Bronchial smooth muscle cell (primary cell): ENCODE measurements at places on chromosomes 6 and 20. TPM values are rescaled to one million over a fixed set of nuclear protein-coding genes. Genes with fewer than 3 reads are reported as not detected.

TCP11 gene
- total RNA-seq, result 0.16 TPM in 1 of 2 replicates, not detected in the other

GTSF1L gene
- total RNA-seq, result not detected in 2 replicates

TMEM244 gene
- 0.47 and 0.52 TPM in 2 replicates for total RNA-seq

GJA1 gene
- total RNA-seq, result 91.7 and 120 TPM in 2 replicates

LTA gene
- total RNA-seq, result not detected in 2 replicates

PGC gene
- not detected in 2 replicates for total RNA-seq

KCNB1 gene
- total RNA-seq, result under 0.01 and 0.17 TPM in 2 replicates

TMEM200A gene
- total RNA-seq, result 26.3 and 31.3 TPM in 2 replicates

COL19A1 gene
- 0.09 and 0.16 TPM in 2 replicates for total RNA-seq

TRIM10 gene
- under 0.01 TPM in 1 of 2 replicates, not detected in the other for total RNA-seq

NRM gene
- total RNA-seq, result 1.4 and 1.7 TPM in 2 replicates

GLP1R gene
- not detected in 2 replicates for total RNA-seq

SNAP91 gene
- total RNA-seq, result not detected in 2 replicates

NKX2-2 gene
- under 0.01 TPM in 1 of 2 replicates, not detected in the other for total RNA-seq

SOX18 gene
- total RNA-seq, result under 0.01 TPM in 1 of 2 replicates, not detected in the other

ITPR3 gene
- 26.3 and 27.8 TPM in 2 replicates for total RNA-seq

GPLD1 gene
- total RNA-seq, result under 0.01 and 0.09 TPM in 2 replicates

CTAGE9 gene
- under 0.01 TPM in 1 of 2 replicates, not detected in the other for total RNA-seq

MAP3K4 gene
- 25.7 and 31.7 TPM in 2 replicates for total RNA-seq
